ENCODE measurements at places on chromosomes 11 and 22. TPM values are rescaled to one million over a fixed set of nuclear protein-coding genes. Genes with fewer than 3 reads are reported as not detected.

The CCDC157 gene
- total RNA-seq: not detected

The OR5W2 gene
- total RNA-seq: not detected

The CHADL gene
- total RNA-seq: 0.29 TPM

The CACNA1I gene
- 0.27 TPM for total RNA-seq

The KCTD14 gene
- total RNA-seq: 0.19 TPM

The ETS1 gene
- total RNA-seq: 461 TPM

The PRG3 gene
- not detected for total RNA-seq

The ABCC8 gene
- not detected for total RNA-seq

The CYTH4 gene
- 69.7 TPM for total RNA-seq

The IGF2 gene
- 0.31 TPM for total RNA-seq

The SYT12 gene
- total RNA-seq: 0.05 TPM

The APOA1 gene
- total RNA-seq: 0.84 TPM

The OR10S1 gene
- not detected for total RNA-seq

The NCAPH2 gene
- 121 TPM for total RNA-seq

The LIF gene
- 68.9 TPM for total RNA-seq

DNA sequence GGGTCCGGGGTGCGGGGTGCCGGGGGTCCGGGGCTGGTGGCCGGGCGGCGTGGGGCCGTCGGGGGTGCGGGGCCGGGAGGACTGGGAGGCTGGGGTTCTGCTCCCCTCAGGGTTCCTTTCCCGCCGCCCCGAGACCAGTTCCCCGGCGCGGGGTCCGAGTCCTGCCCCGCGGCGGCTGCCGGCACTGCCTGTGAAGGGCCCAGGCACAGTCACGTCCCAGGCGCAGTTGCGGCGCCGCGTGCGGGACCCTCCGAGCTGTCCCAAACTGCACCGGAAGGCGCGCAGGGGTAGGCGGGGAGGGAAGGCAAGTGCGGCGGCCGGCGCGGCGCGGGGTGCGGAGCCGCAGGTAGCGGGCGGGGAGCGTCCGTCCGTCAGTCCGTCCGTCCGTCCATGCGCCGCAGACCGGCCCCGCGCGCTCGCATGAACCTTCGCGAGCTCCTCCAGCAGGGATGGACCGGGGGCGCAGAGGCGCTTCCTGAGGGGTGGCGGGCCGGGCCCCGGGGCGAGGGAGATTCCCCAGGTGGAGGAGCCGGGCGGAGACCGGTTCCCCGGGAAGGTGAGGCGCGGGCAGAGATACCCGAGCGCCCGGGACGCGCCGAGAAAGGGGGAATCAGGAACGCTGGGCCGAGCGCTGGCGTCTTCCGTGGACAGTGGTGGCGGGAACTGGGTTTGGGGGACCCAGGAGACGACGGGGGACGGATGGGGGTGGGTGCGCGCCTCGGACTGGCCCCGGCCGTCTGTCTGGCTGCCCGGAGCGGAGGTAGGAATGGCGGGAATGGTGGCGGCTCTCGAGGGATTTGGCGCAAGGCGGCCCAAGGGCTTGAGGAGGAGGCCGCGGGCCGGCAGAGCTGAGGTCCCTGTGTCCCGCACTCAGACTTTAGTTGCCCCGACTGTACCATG is 3.1 kb upstream of the ADORA2A start:
- DNase-seq: no peak

DNA sequence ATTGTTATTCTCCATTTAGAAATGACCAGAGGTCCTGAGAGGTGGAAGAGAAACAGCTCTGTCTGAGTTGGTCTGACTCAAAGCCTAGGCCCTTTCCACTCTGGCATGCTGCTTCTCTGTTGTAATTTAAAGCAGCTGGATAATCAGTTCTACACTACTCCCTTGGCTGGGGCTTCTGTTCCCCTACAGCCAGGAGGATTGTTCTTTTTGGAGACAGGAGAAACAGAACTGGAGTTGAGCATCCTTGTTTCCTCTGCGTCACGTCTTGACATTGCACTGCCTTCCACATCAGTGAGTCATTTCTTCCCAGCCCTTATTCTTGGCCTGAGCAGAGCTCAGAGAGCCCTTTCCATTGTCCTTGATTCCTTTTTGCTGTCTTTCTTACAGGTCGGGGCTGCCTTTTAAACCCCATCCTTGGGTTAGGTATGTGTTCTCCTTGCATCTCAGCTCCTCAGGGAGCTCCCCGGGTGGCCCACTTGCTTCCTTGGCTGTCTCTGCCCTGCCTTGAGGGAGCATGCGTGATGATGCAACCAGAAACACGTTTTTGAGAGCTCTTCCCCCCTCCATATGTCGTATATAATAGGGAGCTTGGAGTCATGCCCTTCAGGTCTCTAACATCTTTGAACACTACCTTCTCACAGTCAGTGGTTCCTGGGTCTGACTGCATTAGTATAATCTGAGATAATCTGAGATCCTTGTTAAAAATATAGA is 35.7 kb downstream of the CYB5R2 start:
- no peak for DNase-seq

DNA sequence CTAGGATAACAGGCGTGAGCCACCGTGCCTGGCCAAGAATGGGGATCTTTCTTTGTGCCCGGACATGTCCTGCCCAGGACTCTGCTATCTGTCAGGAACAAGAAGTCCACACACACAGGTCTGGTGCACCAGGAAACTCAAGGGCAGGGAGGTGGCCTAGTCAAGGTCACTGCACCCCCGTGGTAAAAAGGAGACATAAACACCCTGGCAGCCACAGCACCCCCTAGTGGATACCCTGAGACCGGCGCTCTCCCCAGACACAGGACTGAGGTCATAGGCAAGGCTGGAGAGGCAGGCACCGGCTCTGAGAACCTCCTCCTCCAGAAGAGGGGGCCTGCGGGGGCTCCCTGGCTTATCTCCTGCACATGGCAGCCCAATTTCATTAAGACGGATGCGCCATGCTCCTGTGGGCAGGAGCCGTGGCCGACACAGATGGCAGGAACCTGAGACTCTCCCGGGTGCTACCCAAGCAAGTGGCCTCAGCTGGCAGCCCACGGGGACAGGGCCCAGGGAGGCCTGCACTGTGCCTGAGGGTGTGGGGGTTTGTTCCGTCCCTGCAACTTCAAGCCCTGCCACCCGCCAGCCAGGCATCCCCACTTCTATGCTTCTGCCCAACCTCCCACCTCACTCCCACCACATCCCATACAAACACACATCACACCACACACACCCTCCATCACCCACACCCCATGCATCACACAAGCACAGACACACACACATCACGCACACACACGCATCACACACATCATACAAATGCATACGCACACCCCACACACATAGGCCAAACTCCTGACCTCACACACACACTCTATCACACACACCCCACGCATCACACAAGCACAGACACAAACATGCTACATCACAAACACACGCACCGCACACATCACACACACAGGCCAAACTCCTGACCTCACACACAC is 19.6 kb downstream of the MACROD1 start:
- no peak for DNase-seq

DNA sequence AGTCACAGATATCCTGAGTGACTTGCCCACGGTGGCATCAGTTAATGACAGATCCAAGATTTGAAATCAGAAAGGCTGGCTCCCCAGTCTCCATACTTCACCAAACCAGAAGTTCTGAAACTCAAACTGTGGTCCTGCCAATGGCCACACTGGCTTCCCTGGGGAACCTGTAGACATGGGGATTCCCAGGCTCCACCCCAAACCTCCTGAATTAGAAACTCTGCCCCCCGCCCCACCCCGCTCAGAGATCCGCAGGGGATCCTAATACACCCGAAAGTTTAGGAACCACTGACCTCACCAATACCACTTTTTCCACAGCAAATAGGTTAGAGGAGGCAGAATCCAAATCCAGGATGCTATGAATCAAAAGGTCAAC is 15.3 kb downstream of the RTN4RL2 start:
- DNase-seq: no peak

- no peak for DNase-seq
Observed at GRCh38 chr11:46896719-46897406, 21.5 kb downstream of the LRP4 start.

DNA sequence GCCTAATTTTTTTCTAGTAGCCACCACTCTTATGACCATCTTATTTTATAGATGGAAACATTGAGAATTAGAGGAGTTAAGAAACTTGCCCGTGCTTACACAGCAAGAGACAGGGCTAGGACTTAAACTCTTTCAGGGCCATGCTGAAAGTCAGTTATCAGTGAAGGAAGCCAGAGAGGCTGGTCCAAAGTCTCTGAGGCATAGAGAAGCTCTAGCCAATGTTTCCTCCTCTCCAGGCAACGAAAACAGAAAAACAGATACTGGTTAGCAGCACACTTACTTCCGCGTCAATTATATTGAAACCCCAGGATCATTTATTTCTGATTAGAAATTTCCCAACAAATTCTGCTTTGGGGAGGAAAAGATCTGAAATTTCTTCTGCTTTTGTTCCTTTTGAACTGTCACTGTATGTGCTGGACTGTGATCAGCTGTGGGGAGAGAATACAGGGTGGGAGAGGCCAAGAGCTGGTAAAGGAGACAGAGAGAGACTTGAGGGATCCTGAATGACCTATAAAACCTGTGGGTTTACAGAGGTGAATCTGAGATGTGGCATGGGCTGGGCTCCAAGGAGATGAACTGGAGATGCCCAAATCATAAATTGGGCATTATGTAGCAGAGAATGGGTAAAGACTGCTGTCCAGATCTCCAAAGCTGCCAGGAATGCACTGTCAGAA is 37.5 kb upstream of the CAPRIN1 start:
- DNase-seq: no peak

GRCh38 chr22:34976474-34976873 is 89.5 kb upstream of the ISX start:
- no peak for DNase-seq

DNA sequence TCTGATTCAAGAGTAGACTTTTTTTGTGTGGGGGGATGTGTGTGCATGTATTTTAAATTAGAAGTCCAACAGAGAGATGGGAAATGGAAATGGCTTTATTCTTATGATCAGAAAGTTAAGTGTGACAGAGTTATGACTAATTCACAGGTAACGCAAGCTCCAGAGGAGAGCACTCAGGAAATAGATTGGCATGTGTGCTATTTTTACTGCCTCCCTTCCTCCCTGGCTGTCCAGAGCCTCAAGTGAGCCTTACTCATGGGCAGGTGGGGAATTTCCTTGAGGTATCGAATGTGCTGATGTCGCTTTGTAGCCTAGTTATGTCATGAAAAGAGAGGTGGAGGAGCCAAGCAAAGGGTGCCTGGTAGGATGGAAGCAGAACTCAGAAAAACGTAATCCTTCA is 70.3 kb upstream of the BDNF start:
- DNase-seq: no peak

- DNase-seq: no peak
Observed at GRCh38 chr22:32828150-32828549, 26.6 kb downstream of the TIMP3 start.

DNA sequence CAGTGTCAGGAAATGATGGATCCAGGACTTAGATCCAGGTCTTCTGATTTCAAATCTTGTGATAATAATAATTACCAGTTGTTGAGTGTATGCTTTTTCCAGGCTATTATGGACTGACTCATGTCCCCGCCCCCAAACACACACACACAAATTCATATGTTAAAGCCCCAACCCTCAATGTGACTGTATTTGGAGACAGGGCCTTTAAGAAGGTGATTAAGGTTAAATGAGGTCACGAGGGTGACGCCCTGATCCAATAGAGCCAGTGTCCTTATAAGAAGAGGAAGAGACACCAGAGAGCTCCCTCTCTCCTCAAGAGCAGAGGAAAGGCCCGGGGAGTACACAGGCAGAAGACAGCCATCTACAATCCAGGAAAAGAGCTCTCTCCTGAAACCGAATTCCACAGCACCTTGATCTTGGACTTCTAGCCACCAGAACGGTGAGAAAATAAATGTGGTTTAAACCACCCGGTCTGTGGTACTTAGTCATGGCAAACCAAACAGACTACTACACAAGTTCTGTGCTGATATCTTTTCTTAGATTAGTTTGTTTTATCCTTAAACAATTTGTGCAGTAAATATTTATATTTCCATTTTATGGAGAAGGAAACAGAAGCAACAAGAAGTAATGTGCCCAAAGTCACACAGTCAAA is 8.2 kb downstream of the TMPRSS5 start:
- no peak for DNase-seq

DNA sequence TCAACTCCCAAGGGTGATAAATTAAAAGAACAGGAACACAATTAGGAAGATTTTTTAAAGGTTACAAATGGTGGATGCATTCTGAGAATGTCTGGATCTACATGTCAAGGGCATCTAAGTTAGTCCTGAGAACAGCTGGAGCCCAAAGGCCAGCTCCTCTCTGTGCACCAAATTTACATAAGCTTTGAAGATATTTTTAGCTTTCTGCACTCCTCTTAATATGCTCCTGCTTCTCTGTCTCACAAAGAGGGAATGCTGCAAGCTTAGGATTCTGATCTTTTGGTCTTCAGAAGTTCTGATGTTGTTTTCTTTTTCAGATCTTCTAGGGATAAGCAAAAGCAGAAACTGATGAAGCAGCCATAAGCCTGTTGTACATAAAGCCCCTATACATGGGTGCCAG is 309.8 kb upstream of the NCAM1 start:
- DNase-seq: no peak

GRCh38 chr22:42134100-42135020 is 3.8 kb upstream of the CYP2D6 start:
- DNase-seq: no peak

GRCh38 chr11:94650756-94651155 is 83.6 kb downstream of the PIWIL4 start:
- no peak for DNase-seq

- no peak for DNase-seq
Observed at GRCh38 chr11:132114185-132114584, 743.8 kb downstream of the NTM start.

DNA sequence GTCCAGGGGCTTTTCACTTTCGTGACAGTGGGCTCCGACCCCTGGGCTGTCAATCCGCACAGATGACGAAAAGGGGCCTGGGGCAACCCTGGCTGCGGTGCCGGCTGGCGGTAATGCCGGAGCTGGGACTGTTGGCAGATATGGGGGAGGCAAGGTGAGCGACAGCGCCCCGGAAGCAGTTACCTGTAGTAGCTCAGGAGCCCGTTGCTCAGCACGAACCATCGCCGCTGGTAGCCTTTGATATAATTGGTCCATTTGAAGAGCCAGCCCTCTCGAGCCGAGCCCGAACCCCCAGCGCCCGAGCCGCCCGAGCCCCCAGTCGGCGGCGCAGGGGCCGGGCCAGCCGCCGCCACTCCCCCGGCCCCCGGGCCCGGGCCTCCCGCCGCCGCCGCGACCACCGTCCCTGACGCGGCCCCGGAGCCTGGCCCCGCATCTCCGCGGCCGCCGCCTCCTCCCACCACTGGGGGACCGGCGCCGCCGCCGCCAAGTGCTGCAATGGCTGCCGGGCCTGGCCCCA is 396 bp downstream of the OSBP start:
- DNase-seq: peak; percentile 62

- DNase-seq: no peak
Observed at GRCh38 chr11:132644520-132645239, 887.6 kb downstream of the OPCML start.

Data from activated naive CD4-positive, alpha-beta T cell treated with anti-CD3 and anti-CD28 coated beads, Interleukin-2, amount 50 U/mL, for 72 hours (primary cell).